RKO (cell line): ENCODE measurements at places on chromosomes 2 and 18.

- DNase-seq = no peak
These were observed 174.5 kb downstream of the MYCN start for GRCh38 chr2:16114836-16115235.

- DNase-seq = no peak
These were observed 695.3 kb downstream of the SATB2 start for GRCh38 chr2:198762441-198762840.

DNA sequence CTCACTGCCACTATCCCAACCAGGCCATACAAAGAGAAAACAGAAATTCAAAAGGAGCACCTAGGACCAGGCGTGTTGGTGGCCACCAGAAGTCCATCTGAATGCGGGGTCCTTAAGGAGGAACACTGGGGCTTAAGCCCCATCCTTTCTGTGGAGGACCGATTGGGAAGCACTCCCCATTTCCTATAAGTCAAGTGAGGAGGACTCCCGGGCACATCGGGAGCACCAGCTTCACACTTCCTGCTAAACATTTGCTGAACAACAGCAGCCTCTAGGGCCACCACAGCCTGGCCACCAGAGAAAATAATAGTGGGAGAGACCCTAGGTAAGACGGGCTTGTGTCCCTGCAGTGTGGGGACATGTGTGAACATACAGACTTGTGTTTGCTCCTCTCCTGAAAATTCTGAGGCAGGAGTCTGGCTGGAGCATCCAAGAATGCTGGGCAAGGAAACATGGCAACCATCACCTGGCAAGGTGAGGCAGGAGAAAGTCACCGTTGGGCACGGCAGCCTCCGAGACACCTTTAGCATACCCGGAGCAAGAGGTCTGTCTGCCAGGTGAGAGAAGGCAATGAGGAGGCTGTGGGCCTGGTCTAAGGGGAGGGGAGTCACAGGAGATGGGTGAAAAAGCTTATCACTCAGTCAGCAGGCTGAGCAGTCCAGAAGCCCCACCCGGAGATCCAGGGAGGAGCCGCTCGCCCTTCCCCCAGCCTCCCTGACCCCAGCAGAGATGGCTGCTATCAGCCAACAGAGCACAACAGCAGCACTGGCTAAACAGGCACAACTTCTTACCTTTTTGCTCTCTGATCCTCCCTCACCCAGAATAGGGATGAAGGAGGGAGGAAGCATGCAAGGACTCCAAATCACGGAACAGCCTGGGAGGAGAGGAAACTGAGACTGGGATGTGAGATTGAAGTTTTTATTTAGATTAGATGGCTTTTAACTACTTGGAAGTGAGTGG lies 282.3 kb downstream of the EIPR1 start:
- DNase-seq = no peak

DNA sequence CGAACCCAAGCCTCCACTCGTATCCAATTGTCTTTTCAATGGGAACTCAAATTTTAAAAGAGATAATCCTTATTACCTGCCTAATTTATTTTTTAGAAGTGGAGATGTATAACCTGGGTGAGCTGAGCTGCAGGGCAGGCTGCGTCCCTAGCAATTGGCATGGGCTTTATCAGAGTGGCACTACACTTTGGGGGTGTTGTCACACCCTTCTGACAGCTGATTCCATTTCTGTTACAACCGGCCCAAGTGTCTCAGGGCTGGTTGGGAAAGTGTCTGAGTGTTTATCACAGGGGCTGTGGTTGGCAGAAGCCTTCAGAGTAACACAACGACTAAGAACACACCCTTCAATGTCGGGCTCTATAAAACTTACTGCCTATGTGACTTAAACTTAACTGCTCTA lies 295.0 kb downstream of the SMAD2 start:
- no peak for DNase-seq

DNA sequence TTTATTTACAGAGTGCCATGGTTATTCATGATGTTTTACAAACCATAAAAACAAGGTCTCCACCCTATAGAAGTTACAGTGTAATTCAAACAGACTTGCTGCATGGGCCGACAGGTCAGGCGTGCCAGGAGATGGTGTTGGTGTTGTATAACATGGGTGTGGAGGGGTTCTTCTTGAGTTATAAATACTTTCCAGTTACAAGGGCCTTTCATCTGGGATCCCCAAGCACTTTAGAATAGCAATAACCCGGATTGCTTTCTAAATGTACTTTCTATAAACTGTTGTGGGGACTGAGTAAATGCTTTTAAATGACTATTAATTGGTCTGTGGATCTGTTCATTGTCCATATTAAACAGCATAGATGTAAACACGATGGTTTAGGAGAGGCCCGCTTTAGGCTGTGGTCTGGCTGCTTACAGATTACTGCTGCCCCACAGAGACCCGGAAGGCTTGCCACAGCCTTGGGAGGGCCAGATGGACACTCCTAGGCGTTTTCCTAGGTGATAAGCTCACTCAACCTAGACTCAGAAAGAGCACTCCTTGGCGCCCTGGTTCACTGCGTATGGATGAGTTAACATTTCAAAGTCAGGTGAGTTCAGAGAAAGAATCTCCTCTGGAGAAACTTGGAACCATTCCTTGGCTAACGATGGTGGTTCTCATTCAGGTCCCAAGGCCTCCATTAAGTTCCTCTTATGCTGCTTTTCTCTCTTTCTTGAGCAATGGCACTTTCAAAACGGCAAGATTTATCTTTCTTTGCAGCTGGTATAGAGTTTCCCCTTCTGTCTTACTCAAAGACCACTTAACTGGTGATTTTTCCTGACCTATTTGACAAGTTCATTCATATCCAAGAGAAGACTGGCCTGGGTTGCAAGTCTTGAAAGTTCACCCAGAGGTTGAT lies 3.6 kb upstream of the KIAA2012 start:
- no peak for DNase-seq

DNA sequence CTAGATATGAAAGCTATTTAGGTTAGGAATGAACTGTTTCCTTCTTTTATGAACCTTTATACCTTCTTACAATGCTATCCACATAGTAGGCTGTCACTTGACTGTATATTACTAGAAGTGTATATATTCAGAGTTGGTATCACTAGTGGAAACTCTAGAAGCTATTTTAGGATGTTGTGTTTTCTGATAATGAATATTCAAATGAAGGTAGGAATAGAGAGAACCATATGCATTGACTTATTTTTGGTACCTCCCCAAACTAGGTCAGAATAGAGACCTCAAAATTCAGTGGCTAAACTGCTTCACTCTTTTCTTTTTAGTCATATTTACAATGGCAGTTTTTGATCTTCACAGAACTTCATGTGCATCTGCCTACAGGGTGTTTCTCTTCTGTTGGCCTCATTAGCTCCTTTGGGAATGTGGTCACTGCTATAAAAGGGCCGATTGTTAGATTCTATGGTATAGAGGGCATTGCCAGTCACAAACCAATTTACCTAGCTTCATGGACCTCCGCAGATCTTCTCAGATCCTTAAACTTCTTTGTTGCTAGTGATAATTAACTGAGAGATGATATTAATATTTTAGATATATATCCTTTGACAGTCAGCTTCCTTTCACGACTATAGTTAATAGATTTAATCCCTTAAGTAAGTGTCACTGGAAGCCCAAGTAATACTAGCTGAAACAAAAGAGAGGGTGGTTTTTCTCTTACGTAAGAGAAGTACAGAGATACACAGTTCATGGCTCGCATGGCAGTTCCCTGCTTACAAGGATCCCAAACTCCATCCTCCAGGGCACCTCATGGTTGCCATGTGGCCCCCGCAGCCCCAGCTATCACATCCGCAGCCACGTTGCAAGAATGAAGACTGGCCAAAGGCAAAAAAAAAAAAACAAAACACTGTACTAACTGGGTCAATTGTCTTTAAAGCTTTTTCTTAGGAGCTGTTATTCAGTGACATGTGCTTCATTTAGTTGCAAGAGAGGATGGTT lies 61.0 kb downstream of the TSPYL6 start:
- no peak for DNase-seq

- DNase-seq = no peak
These were observed 46.6 kb upstream of the TCF4 start for GRCh38 chr18:55634545-55634944.

GRCh38 chr18:24022161-24022560 lies 7.6 kb downstream of the TTC39C start:
- no peak for DNase-seq

- DNase-seq = peak; percentile 2
These were observed 567.6 kb downstream of the PLCL1 start for GRCh38 chr2:198371921-198372543.

DNA sequence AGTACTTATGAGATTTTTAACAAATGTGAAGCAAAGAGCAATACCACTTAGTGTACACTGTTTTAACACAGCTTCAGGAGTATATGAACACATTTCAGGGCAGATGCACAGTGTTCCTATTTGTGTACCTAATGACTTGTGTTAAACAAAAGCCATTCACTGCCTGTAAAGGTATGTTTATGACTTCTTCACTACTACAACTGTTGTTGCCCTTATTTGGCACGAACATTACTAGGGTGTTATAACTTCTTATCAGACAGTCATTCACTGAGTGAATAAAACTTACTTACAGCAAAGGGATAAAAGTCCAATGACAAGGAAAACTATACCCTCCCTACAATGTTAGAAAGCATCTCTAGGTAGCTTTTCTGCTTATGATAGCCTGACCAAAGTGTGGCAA lies 85.4 kb upstream of the CAVIN2 start:
- no peak for DNase-seq
